ENCODE measurements at places on chromosomes 2 and 18.

- DNase-seq, result no peak
These were observed 86.1 kb upstream of the ZCCHC2 start for GRCh38 chr18:62436636-62437234.

- DNase-seq, result no peak
These were observed 157.6 kb upstream of the CCDC68 start for GRCh38 chr18:55116863-55117262.

DNA sequence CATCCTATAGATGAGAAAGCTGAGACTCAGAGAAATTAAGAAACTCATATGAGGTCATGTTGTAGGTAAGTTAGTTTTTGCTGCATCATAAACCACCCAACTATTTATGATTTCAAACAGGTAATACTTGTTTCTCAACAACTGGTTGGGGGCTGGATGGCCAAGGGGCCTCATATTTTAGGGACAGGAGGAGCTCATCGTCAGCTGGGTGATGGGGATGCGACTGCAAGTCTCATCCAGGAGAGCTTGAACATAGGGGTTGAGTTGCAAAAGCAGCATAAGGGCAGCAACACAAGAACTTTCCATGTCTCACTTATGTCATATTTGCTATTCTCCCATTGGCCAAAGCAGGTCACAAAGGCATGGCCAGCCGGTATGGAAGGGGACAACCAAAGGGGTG is 3.6 kb upstream of the RNU2-63P start:
- no peak for DNase-seq

- DNase-seq, result no peak
These were observed 55.2 kb downstream of the TMEM17 start for GRCh38 chr2:62450716-62451191.

DNA sequence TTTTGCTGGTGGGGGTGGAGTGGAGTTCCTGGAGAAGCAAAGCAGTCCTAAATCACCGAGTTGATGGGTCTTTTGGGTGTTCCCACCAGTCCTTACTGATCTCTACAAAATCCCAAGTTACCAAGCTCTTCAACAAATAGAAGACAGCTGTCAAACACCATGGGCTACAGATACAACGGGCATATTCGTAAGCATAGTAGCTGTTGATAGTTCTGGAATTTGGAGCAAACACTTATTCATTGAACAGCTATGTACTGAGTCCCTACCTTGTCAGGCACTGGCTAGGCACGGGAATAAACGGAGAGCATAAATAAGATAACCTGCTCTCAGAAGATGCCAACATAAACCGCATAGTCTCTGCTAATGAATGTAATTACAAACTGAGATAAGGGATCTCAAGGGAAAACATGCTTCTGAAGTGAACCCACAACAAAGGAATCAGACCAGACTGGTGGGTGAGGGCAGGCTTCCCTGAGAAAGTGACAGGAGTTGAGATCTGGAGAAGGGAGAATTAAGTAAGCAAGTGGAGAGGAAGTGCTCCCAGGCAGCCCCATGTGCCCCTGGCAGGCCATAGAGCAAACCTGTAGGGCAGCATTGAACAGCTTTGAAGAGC is 947 bp upstream of the ANKRD44 start:
- DNase-seq, result peak; percentile 4

DNA sequence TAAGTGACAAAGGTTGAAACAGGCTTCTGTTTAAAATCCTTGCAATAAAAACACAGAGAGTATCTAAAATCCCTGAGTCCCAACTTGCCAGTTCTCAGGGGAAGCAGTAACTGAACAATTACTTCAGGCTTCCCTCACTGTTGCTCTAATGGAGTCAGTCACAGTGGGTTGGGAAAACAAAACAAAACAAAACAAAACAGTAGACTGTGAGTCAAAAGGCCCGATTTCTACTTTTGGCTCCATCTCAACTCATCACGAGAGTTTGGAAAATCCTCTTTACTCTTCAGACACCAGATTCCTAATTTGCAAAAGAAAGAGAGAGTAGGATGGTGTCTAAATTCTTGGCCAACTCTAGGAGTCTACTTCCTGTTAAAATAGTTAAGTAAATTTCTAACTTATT is 1.1 kb downstream of the FSHR start:
- DNase-seq, result no peak

- no peak for DNase-seq
These were observed 46.4 kb downstream of the MREG start for GRCh38 chr2:215966951-215967350.

DNA sequence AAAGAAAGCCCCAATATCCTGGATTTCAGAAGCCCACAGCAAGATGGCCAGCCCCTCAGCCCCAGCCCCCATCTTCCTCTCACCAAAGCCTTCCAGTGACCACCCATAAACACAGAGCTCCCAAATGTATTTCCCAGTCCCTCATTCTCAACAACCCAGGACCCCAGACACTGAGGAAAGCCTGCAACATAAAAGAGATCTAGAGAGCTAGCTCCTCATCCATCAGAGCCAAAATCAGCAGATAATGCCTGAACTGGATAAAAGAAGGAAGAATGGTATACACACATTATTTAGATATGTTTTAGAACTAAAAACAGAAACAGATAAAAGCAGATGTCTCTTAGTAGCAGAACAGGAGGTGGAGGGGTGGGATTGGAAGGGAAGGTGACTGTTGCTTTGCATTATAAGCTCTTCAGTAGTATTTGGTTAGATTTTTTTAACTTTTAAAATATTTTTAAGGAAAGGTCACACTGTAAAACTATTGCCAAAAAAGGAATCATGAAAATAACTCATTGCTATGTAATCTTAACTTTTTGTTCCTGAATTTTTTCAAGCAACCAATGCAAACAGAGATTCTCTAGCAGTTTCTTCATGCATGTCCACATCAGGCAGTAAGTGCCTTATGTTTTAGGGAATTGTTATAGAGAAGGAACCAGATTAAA is 144.2 kb upstream of the PKDCC start:
- DNase-seq, result no peak

DNA sequence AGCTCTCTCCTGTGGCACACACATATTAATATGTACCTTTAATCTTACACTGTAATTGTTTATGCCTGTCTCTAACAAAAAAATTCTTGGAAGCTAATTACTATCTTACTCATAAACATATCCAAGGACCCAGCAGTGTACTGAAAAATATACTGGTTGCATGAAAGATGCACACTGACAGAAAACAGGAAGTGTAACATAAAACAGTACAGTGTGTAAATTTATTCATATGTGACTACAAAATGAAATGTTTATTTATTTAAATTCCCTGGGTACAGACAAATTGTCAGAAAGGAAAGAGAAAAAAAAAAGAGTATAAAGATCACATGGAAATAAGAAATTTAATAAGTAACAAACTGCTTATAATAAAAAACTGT is 28.5 kb downstream of the TMEM131 start:
- no peak for DNase-seq

- no peak for DNase-seq
These were observed 108.3 kb upstream of the NOSTRIN start for GRCh38 chr2:168694173-168694572.

- DNase-seq, result peak; percentile 93
These were observed 597.5 kb downstream of the SLC4A3 start for GRCh38 chr2:220224691-220225543.

DNA sequence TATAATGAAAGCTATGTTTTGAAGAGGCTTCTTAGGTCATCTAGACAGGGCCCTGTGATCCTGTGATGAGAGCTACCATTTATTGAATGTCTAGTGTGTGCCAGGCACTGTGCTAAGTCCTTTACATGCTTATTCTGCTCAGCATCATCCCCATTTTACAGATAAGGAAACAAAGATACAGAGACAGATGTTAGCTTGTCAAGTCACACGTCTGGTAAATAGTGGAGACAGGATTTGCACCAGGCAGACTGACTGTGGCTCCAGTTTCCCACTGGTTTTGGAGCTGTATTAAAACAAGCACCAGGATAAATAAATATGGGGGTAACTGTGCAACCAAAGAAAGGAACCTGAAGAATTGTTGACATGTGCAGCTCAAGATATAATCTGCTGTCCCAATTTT is 19.2 kb upstream of the EML6 start:
- no peak for DNase-seq

DNA sequence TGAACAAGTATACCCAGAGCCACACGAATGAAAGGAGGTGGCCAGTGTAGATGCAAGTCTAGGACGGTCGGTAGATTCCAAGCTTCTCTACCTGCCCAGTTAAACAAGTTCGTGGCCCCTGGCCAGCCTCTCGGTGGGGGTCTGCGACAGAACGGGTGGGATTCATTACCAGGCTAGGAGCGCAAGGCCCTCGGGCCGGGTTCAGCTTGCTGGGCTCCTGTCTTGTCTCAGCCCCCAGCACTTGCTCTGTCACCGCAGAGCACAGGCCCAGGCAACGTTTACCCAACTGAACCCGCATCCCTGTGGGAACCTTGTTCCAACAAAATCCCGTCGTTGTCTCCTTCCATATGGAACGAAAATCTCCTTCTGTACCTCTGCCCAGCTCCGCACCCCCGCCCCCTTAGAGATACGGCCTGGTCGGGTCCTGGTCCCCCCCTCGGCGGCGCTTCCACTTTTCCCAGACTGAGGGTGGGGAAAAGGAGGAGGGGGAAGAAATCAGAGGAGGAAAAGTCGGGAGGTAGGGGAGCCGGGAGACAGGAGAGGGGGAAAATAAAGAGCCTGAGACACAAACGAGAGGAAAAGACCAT is 1.9 kb upstream of the EMX1 start:
- no peak for DNase-seq

- DNase-seq, result no peak
These were observed 107.0 kb downstream of the MGAT5 start for GRCh38 chr2:134360745-134361487.

DNA sequence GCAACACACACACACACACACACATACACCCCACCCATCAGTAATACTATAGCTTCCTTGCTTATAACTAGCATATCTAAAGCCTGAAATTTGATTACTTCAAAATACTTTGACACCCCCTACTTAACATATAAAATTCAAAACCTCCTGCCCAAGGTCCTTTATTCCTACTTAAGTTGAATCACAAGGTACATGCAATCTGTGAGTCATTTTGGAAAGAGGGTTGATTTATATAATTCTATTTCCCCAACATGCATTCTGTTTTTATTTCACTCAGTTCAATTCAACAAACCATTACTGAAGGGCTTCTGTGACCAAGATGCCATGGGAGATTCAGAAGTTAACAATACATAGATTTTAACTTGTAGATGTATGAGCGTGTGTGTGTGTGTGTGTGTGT is 420.7 kb downstream of the METTL4 start:
- no peak for DNase-seq

DNA sequence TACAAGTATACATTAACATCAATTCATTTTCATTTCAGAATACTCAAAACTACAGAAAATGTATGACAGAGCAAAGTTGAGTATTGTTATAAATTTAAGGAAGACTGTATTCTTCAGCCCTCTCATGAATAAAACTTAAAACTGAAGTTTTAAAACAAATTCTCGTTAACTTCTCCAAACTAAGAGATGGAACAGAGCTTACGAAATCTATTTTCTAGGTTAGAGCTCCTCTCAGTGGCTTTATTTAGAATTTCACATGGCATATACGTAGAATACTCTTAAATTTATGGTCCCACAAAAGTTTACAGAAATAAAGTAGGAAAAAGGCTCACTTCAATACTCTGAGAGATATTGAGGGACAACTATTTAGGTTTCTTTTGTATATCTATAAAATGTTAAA is 612.1 kb downstream of the KCNJ3 start:
- no peak for DNase-seq

GRCh38 chr2:15955232-15955988 is 15.1 kb downstream of the MYCN start:
- no peak for DNase-seq

DNA sequence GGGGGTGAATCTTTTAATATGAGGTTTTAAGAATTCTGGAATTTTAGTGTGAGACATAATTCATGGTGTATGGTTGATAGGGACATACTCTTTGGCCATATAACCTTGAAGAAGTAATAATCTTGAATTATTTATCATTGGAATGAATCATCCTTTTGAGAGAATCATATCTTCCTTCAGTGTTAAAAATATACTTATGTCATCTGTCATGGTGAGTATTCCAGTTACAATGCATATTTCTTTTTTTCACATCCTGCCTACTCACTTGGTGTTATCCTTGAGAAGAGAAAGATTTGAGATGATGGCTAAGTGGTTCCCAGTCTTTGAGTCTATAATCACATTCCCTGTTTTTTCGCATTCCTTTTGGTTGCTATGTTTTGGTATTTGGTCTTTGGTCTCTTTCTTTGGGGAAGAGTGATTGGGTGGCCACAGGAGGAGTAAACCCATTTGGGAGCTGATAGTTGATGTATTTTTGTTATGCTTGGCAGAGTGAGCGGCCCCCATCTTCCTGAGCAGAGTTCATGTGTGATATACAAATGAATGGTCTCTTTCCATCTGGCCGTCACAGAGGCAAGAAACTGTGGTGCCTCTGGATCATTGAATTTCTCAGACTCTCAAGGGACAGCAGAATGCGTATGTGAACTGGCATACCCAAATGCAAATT is 21.6 kb downstream of the ASAP2 start:
- DNase-seq, result no peak

DNA sequence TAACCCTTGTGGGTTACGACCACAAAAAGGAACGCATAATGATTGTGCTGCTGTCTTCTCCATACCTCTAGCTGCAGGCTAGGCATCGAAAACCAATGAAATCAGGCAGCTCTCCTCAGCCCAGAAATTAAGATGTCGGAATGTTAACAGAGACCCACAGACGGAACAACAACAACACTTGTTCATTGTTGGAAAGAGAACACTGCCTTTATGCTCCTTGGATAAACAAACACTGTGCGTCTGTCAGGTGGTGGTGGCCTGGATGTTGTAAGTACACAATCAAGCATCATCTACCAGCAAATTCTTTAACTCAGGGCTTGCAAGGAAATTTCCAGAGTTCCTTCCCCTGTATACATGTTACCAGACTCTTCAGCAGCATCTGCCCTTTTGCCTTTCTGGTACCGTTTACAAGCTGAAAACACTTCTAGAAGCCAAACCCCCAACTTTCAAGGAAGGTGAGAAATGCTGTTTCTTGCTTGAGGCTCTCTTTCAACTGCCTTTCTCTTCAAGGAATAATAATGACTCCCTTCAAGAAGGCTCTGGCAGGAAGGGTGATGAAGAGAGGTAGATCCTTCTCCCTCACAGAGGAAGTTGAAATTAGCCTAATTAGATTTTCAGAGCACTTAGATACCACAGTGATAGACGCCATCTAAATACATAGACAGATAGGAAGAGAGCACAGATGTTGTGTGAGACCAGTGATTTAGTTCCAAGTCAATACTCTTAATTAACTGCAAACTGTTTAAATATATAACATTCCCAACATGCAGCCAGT is 332.7 kb downstream of the ZNF521 start:
- DNase-seq, result no peak

DNA sequence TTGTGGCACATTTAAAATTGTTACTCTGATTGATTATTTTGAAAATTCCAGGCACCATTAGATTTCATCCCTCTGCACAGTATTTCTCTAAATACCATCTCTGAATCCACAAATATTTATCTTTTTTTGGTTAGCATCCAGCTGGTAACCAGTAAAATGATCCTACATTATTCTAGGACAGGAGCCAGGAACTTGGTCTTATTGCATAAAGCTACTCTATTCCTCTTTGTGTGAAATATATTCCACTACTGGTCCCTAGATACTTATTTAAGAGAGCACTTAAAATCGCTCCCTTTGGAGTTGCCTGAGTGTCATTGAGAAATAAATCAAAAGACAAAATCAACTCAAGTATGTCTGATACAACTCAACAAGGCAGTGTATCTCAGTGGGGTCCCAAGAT is 7.4 kb upstream of the MBOAT2 start:
- no peak for DNase-seq
